T-helper 2 cell (primary cell): ENCODE measurements at places on chromosomes 7 and 10.

DNA sequence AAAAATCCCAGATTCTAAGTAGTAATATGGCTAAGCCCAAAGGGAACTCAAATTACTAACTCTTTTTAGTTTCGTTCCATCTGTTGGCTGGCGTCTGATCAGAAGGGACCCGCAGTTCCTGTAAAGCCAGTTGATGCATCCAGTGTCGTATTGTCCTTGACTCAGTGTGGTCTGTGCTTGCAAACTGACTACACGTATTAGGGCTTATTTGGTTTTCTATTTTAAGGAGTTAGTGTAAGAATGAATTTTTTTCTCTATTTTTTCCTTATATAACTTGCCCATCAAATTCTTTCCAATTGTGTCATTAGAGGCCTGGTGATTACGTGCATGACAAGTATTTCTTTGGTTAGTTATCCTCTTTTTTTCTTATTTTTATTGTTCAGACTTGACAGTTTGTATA lies 9.7 kb downstream of the ABCA13 start:
- DNase-seq, result no peak

DNA sequence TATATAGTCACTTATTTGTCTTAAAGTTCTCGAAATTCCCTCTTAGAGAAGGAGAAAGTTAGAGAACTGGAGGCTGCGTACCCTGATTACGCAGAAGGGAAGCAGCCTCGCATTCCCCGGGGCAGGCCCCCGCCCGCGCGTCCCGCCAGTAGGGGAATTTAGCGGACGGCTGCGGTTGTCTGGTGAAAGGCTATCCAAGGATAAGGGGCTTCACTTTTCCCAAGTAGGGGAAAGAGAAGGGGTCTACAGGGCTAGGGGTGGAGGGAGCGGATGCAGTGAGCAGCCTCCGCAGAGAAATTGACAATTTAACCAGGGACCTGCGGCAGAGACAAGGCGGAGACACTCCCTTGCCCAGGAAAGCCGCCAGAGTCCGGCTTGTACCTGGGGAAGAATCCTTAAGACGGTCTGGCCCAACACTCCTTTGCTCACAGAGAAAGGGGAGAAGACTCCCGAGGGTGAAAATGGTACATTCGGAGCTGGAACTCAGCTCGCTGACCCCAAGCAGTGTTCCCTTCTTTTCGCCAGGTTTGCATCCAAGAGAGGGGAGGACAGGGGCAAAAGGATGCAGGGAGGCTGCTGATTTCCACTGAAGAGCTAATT lies 994 bp upstream of the MAGI2 start:
- DNase-seq, result no peak

GRCh38 chr10:104328646-104328895 lies 9.7 kb downstream of the ITPRIP start:
- DNase-seq, result no peak

- no peak for DNase-seq
Measured at GRCh38 chr7:135584362-135585353, 26.9 kb downstream of the NUP205 start.

DNA sequence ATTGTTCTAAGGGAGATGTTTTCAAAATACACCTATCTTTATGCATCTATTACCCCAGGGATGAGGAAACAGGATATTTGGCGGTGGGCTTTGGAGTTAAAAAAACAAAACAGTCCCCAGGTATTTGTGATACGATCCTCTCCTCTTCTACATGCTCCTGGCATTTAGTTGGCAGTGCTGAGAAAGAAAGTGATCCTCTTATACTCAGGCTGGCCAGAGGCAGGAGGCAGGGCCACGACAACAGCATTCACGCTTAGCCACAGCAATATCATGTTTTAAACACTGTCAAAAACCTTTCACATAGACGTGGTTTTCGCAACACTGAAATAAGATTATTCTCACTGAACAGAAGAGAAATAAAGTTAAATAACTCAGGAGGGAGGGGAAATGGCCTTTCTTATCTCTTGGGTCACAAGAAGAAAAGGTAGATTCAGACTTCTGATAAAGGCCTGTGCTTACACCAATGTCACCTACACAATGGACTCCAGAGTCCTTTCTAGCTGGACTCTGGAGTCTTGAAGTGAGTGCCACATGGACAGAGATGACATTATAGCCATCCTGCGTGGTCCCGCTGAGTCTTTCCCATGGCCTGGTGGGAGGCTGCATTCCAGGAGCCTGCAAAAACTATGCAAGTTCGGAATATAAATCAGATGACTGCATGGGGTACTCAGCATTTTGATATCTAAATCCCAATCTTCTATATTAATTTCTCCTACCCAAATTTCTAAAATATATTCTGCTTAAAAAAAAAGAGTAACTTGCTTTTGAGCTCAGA lies 88.7 kb downstream of the PIP4K2A start:
- no peak for DNase-seq

GRCh38 chr7:11120675-11121220 lies 147.1 kb downstream of the PHF14 start:
- DNase-seq, result peak; percentile 61
